Foreskin keratinocyte (primary cell): ENCODE measurements at places on chromosomes 3 and 15.

GRCh38 chr15:66164788-66165187 lies 88.8 kb downstream of the MEGF11 start:
- no peak for DNase-seq

- DNase-seq, result no peak
Observed at GRCh38 chr15:31499953-31500765, 173.5 kb downstream of the KLF13 start.

DNA sequence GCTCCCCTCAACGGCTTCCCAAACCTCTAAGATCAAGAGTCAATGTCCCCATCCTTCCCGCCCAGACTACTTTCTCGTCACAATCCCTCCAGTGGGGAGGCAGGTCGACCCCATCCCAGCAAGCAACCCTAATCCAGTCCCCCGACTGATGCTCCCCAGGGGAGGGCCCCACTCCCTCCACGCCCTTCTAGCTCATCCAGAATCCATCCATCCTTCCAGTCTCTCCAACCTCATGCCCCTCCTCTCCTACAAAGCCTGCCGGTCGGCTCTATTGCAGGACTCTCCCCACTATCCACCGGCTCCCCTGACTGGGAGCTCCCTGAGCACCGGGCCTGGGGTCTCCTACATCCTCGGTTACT lies 1.3 kb downstream of the ADAMTS7 start:
- DNase-seq, result no peak

GRCh38 chr3:181264486-181264885 lies 274.9 kb upstream of the DNAJC19 start:
- no peak for DNase-seq

- DNase-seq, result no peak
Observed at GRCh38 chr15:65841121-65841930, 28.0 kb upstream of the RAB11A start.

- DNase-seq, result no peak
Observed at GRCh38 chr3:81622395-81622794, 139.1 kb downstream of the GBE1 start.

DNA sequence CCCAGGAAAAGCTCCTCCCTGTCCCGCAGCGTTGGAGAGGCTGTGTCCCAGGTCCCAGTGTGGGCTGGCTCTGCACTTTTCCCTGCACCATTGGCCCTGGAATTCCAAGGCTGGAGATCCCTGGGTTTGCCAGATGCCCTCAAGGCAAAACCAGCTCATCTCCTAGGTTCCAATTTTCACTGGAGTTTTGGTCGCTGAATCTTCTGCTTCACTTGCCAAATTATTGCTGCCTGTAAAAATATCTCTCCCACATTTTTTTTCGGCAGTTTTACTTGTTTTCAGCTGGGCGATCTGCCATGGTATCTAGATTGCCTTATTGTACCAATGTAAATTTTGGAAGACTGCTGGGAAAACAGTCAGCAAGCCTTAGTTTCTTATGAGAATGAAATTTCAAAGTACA lies 150.9 kb upstream of the ATP10A start:
- no peak for DNase-seq
